ENCODE measurements at places on chromosomes 5 and 9.
A peak's percentile ranks its signal among the peaks of the same experiment; 100 is the strongest.

DNA sequence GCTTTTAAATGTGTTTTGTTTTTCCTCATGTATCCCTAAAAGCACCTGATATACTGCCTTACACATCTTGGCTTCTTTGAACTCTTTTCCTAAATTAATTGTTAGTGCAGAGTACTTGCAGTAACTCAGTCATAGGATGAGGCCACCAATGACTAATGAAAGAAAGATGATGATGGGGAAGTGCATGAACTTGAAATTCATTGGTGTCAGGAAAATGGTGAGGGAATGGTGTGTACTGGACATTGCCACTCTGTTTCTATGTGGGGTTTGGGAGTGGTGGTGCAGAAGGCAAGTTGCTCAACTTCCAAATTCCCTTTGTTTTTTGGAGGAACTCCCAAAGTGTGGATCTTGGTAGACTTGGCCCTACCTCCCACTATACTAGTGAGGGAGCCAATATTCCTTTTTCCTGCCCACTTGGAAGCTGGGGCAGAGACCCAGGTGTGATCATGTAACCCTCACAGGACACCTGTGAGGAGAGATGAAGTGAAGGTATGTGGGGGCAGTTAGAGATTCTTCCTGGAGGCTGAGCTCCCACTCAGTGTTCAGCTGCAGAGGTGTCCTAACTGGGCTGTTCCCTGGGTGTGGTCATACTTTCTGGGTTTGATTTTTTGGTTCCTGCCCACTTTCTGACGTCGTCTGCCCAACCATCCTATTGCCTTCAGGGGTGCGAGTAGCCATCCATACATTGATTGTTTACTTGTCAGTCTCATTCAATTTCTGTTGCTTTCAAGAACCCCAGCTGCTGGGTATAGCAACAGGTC lies 298.5 kb downstream of the MAST4 start:
- no peak for DNase-seq

GRCh38 chr5:139574641-139575312 lies 13.6 kb downstream of the UBE2D2 start:
- no peak for DNase-seq

DNA sequence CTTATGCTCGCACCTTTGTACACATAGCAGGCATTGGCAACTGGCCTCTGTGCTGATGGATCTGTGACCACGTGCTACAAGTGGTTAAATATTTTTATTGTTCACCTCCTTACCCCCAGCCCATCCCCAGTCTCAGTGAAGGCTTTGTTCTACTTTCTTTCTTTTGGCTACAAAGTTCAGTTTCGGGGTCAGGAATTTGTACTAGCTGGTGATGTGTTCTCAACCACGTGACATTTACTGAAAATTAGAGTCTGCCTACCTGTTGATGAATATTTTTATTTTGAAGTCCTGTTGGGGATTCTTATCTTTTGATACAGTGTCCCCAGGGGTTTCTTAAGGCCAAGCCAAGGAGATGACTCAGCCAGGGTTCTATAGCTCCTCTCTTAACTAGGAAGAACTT lies 47.8 kb downstream of the C9orf57 start:
- no peak for DNase-seq

GRCh38 chr9:130054325-130054786 lies 650 bp downstream of the GPR107 start:
- DNase-seq, result no peak

GRCh38 chr5:50325237-50325832 lies 115.8 kb downstream of the EMB start:
- DNase-seq, result no peak

GRCh38 chr5:40333459-40334241 lies 346.1 kb upstream of the PTGER4 start:
- DNase-seq, result no peak

DNA sequence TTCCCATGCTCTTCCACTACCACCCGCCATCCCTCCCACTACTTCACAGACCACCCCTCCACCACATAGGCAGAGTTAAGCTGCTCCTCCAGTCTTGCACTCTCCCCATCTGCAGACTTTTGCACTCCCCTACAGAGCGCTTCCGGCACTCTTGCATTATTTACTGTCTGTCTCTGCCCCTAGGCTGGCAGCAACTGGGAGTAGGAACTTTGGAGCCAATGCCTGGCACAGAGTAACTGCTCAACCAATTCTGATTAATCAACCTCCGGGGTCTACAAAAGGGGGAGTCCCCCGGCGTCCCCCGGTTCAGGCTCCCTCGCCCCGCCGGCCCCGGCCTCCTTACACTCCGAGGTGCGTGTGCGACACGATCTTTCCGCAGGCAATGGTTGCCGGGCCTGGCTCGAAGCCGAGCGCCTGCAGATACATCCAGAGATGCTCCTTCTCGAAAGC lies 498 bp downstream of the HAUS6 start:
- no peak for DNase-seq

- DNase-seq, result no peak
Observed at GRCh38 chr5:82798676-82799075, 278.5 kb downstream of the TMEM167A start.

DNA sequence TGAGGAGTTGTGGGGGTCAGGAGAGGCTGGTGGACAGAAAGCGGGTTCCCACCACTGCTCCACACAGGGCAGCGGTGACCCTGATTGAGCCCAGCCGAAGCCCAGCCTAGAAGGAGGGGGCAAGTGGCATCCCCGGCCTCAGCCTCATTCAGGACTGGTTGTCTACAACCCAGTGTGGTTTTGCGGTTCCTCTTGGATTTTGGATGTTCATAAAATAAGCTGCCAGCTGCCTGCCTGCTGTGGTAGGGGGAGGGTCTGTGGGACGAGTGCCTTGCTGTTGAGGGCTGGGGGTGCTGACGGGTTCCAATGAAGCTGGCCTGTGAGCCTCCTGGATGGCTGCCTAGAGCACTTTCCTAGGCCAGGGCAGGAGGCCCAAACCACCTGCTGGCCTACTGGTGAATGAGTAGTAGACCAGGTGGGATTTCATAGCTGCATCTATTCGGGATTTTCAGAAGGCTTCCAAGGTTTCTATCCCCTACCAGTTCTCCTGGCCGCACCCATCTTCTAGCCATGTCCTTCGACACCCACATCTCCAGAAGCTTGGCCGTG lies 102.4 kb downstream of the NDFIP1 start:
- no peak for DNase-seq

- DNase-seq, result no peak
Observed at GRCh38 chr9:72144756-72145492, 4.3 kb upstream of the GDA start.

DNA sequence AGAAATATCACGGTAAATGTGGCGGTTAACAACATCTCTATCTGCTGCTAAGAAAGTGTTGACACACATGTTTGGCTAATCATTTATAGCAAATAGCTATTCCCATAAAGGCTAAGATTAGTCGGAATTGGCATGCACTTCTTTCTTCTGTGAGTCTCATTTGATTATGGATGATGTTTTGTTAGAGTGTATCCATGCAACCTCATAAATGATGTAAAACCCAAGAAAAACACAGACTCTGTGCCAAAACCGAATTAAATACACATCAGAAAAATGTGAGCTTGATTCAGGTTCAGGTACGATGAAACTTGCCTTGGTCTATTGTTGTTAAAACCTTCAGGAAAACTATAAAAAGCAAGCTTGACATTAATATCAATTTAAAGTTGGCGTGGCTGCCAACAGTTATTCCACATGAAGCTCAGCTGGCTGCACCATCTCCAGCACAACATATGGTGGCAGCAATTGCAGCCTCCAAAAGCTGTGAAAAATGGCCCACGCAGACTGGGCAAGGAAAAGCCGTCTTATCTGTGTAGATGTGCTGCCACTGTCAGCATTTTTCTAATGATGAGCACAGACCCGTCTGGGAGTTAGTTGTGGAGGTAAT lies 41.1 kb upstream of the ICE1 start:
- DNase-seq, result no peak

DNA sequence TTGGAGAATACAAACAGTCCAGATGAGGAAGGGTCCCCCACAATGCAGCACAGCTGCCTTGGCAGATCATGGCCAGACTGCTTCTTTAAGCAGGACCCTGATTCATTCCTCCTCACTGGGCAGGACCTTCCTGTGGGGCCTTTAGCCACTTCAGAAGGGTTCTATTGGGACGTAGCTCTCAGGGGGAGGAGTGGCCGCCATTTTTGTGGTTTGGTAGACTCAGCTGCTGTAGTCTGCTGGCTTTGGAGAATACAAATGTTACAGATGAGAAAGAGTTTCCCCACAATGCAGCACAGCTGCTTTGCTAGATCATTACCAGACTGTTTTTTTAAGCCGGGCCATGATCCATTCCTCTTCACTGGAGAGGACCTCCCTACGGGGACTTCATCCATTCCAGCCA lies 57.4 kb downstream of the TMEM38B start:
- no peak for DNase-seq

DNA sequence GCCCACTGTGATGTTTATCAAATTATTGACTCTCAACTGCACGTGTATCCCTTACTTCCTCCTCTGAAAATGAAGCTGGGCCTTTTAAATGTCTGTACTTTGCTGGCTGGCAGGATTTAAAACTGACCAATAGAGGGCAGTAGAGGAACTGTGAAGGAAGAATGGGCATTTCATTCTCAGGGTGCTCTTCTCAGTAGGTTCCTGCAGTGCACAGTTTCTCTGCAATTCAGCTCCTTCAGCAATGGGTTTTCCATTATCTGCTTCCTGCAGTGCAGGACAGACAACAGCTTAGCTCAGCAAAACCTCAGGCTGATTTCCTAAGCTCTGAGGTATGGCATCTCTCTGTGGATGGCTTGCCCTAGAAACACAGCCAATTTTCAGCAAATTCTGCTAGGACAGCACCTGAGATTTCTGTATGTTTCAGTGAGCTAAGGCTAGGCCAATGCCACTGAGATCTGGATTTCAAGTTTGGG lies 298.4 kb upstream of the PRDM9 start:
- DNase-seq, result no peak

DNA sequence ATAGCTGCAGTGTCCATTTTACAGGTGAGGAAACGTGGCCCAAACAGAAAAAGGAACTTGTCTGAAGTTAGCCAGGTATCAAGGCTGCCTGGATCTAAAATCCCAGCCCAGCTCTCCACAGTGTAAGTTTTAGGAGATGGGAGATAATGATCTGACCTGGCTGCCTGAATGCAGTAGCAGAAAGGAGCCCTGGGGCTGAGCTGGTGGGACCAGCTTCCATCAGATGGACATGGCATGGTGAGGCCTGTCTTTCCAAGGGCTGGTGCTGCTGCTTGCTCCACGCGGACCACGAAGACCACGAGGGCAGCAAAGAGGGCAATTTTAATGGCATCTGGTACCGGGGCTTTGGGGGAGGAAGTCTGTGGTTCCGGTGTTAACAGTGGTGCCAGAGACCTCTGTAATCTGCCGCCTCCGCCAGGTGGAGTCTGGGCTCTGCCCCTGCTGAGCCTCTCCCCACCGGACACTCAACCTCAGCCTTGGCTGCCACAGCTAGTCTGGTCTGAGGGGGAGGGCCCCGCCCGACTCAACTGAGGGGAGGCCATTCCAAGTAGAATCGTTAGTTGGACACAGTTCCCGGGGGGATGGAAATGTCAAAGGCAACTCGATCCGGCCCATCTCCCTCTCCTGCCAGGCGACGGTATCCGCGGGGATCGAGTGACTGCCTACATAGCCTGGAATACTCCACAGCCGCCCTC lies 650 bp downstream of the MYORG start:
- DNase-seq, result no peak

GRCh38 chr9:38685535-38685934 lies 34.4 kb downstream of the FAM240B start:
- DNase-seq, result no peak

DNA sequence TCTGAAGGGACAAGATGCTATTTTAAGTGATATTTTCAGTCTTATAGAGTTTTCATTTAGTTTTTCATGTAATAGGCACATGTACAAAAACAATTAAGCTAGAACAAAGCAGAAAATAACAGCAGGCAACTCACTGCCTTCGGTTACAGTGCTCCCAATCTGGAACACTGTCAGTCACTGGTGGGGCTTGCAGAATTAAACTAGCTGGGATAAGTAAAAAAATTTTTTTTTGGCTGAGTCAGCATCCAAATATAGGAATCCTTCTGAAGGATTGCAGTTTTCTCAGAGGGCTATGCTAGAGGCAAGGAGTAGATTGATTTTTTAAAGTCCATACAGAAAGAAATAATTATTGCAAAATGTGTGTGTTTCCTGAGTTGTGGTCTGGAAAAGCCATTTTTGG lies 250.2 kb upstream of the RFX3 start:
- DNase-seq, result no peak

- DNase-seq, result no peak
Observed at GRCh38 chr5:126354012-126354857, 69.0 kb upstream of the GRAMD2B start.

GRCh38 chr9:100098887-100099721 lies at the start of the genes ERP44 and INVS:
ERP44 (minus strand) TSS chr9:100099000; CDS start chr9:100098840, 160 bp downstream.
INVS (plus strand) TSS chr9:100099243; CDS start chr9:100104522, 5,279 bp downstream.
- peak; percentile 97 for DNase-seq

- no peak for DNase-seq
Observed at GRCh38 chr5:171776770-171777759, 8.6 kb upstream of the SMIM23 start.

- DNase-seq, result no peak
Observed at GRCh38 chr5:59598547-59598874, 295.0 kb downstream of the PDE4D start.

DNA sequence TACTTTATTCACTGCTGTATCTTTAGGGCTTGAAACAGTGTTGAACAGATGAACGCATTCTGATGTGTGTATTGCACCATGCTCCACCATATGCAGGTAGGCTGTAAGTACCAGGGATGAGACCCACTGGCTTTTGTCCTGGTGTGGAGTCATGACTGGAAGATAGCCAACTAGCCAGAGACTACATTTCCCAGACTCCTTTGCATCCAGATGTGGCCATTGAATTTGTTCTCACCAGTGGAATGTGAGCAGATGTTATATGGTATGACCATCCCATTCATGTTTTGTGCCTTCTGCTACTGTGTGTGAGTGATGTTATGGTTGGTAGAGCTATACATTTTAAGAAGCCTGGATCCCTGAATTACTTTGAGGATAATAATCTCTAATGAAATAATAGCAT lies 7.4 kb upstream of the FBXL7 start:
- DNase-seq, result no peak

- DNase-seq, result no peak
Observed at GRCh38 chr9:126347911-126348760, 21.5 kb downstream of the MVB12B start.

DNA sequence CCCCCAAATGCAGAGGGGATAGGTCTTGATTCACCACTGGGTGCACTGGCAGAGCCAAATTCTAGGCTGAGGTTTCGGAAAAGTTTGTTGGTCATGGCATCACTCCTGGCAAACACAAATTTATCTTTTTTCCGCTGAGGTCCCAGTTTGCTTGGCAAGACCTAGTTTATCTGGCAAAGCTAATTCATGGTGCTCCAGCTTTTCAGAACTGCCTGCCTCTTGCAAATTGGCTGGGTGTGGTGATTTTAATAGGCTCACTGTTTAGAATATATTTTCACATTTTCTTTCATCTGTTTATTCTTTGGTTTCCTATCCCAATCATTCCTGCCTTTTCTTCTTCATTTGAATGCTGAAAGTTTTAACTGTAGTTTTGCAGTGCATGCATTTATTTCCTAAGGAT lies 50.5 kb upstream of the MAMDC2 start:
- DNase-seq, result no peak

DNA sequence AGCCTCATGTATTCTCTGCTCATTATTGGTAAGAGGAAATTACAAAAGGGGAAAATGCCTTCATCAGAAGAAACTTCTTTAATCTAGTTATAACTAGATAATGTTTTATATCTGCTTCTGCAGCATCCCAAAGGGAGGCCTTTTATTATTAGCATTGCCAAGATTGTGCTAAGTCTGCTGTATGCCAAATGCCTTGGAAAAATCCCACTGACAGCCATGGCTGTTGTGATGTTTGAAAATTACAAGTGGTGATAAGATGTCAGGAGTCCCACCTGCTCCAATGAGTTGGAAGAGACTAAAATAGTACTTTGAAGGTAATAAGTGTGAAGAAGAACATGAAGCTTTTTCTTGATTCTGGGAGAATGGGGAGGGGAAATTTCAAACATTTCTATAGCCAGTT lies 345.0 kb downstream of the GABRB2 start:
- DNase-seq, result no peak
